ENCODE measurements at places on chromosomes 6 and 20.

GRCh38 chr6:73506246-73506645 lies 14.6 kb downstream of the EEF1A1 start:
- no peak for ATAC-seq

DNA sequence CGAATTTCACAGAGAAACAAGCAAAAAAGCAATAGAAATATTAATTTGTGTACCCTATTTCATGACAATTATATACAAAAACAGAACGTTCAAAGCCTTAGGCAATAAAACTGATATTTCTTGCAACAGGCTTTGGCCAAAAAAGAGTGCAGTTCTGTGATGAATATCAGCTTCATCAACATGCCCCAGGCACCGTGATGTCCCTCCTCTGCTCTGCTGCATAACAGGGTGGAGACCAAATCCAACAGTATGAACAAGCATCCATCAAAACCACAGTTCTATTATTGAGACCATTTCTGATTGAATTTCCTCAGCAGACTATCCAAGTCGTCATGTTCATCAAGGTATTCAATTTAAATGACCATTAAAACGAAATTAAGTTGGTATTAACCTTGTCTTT lies 722.6 kb upstream of the NRSN1 start:
- ATAC-seq: no peak

GRCh38 chr20:21046413-21047070 lies 59.6 kb downstream of the LINC00237 start:
- ATAC-seq: no peak

DNA sequence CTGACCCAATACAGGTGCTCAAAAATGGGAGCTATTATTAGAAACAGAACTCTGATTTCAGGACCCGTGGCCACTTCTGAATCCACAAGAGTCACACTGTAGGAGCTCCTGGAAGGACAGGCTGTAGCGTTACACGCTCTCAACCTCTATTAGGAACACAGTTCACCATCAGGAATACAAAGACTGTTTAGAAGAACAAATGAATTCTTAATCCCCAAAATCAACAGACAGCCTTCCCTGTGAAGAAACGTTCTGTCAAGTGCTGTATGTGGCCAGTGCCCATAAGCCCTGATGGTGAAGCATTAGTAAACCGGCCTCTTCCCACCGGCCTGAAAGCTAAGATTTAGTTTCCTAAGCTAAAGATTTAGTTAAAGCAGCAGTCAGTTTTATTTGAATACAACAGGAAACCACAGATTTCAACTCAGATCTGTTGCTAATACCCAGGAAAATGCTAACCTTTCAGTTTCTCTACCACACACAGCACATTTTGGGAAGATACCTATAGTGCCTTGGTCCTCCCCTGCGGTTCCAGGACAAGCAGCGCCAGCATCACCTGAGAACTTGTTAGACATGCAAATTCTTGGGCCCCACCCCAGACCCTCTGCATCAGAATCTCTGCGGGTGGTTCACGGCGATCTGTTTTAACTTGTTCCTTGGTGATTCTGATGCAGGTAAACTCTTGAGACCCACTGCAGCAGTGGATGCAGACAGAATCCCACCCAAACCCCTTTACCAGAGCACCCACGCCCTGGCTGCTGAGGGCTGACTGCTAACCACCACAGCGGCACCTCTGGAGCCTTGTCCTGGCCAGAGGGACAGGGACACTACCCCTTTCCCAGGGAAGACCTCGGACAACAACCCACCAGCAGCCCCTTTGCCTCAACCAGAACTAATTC lies 33.4 kb downstream of the MTRES1 start:
- ATAC-seq: peak; percentile 61

DNA sequence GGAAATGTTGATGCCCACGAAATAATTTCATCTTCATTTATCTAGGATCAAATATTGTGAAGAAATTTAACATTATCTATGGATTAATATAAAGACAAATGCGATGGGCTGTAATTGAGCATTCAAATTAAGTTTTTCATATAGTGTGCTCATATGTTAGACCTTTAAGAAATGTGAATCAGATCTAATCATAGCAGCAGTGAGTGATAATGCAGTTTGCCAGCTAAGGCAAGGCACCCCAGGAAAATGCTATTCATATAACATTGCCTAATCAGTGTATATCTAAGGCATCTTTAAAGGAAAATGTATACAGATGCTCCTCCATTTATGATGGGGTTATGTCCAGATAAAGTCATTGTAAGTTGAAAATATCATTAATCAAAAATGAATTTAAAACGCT lies 135.2 kb downstream of the KCNQ5 start:
- ATAC-seq: no peak

GRCh38 chr6:168194732-168195567 lies 115.9 kb upstream of the FRMD1 start:
- no peak for ATAC-seq

GRCh38 chr20:38246357-38247165 lies 14.0 kb downstream of the KIAA1755 start:
- ATAC-seq: no peak

- no peak for ATAC-seq
These were observed 16.2 kb downstream of the STAU1 start for GRCh38 chr20:49171909-49172308.

DNA sequence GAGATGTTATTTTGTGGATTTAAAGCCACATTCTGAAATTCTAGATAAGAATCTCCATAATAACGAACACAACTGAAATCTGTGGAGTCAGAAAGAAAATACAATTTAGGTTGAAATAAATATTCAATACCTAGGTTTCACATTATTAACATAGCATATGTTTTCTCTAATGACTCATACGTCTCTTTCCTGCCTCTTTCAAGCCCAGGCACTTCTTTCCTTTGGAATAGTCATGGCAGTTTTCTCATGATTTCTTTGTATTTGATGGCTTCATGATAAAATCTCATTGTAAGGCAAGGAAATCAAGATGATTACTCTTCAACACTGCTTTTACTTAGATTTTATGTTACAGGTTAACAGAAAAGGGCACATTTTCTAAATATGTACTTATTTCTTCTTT lies 803.7 kb downstream of the PHF3 start:
- no peak for ATAC-seq

DNA sequence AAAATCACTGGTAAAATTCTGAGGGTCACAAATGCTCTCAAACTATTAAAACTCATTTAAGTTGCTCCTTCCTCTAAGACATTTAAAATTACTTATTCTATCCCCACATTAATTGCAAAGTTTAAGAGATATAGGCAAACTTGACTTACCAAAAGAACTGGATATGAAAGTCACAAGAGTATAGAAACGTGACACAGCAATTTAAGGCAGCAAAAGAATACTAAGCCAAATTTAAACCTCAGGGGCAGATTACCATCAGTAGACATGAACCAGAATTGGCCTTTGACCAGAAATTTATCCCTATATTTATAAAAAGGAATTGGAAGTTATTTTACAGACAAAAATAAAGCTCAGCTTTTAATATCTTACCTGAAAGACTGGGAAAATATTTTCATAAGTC lies 56.0 kb downstream of the MAP3K7 start:
- no peak for ATAC-seq

Measured in stimulated activated memory B cell treated with anti-CD40 and anti-IgM and Interleukin-4, amounts not matched to agents 10 μg/mL and 1 μg/mL and 100 μg/mL, for 72 hours (primary cell).